ENCODE measurements at places on chromosomes 5 and 9. TPM values are rescaled to one million over a fixed set of nuclear protein-coding genes. Genes with fewer than 3 reads are reported as not detected.

DNA sequence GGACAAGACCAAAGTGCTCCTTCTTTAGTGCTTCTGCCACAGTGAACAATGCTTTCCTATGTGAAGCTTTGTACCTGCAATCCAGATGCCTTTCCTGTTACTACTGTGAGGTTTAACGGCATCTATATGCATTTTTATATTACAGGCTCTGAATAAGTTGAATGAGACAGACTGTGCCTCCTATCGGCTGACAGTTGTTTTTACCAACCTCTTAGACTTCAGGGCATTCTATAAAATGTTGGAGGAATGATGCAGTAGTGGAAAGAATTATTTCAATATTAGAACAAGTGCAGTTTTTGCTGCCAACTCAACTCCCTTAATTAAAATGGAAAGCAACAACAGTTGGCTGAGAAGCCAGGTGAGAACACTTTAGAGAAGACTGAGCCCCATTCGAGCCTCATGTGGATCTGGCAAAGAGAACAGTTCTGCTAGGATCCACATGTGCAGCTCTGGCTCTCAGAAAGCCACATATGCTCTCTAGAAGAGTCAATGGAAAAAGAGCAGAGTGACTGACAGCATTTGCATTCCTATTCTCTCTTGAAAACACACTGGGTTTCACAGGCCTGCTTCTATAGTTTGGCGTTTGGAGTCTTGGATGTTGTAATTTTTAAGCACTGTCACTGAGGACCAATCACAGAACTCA lies 147.5 kb downstream of the LURAP1L start:
- no peak for DNase-seq

The LCNL1 gene
- 0.21 TPM for total RNA-seq

The OLFM1 gene
- not detected for total RNA-seq

DNA sequence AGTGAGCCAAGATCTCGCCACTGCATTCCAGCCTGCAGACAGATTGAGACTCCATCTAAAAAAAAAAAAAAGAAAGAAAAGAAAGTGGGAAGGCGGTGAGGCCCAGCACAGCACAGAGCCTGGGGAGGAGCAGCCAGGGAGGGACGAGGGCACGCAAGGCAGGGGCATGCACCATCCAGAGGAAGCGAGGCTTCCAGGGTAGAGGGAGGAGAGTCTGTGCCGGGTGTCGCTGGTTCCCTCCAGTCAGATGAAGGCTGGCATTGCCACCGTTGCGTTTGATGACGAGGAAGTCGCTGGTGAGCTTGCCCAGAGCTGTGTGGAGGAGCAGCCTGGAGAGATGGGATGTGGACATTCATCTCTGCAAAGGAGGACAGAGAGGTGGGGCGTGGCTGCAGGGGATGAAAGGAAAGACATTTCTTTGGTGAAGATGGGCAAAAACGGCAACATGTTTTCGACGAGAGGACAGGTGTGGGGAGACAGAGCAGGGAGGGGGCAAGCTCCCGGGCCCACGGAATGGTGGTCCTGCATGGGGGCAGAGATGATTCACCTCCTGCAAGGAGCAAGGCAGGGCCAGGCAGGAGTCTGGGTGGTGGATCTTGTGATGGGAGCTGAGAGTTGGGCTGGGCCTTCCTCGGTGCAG lies 18.6 kb upstream of the OLFM1 start:
- peak; percentile 40 for DNase-seq

The TAF11L5 gene
- not detected for total RNA-seq

The GPR151 gene
- total RNA-seq: not detected

DNA sequence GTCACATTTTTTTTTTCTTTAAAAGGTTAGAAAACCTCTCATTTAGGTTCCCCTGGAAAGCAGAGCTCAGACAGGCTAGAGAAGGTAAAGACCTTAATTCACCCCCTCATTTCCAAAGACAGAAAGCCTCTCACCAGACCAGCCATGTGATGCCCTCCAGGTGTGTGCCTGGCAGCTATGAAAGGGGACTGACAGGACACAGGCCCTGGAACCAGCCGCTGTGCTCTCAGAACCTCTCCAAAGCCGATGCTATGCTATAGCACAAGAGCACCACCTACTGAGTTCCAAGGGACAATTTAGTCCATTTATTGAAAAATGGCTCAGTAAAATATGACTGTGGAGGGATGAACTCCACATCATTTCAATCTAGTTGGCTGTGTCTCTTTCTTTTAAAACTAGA lies 48.8 kb downstream of the FANCC start:
- no peak for DNase-seq

The NEUROG1 gene
- total RNA-seq: not detected

DNA sequence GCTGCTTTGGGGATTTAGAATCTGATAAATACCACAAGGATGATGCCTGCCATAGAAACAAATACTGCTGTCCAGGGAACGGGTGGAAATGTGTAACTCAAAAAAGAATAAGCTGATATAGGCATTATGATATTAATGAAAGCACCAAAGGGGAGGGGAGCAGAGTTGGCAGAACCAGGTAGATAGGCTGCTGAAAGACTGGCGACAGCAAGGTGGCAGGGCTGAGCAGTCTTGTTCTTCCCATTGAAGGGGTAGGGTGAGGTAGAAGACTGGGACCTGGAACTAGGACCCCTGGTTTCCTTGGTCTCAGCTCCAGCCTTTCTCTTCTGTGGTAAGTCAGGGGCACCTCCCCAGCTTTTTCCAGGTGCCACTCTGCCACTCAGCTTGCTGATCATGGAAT lies 31.4 kb upstream of the TMOD1 start:
- no peak for DNase-seq

DNA sequence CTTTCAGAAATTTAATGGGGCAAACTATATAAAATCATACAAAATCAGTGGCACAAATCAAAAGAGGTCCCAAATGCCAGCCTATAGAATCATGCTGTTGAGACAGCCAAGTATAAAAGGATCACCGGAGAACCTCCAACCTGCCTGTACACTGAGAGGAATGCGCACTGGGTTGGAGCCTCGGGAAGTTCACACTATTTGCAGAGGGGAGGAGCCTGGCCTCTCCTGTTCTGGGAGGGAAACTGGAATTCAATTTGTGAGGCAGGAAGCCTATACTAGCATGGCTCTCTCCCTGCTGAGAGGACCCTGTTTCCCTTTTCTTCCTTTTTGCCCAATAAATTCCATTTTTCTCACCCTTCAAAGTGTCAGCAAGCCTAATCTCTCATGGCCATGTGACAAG lies 406.0 kb downstream of the HINT1 start:
- DNase-seq: no peak

DNA sequence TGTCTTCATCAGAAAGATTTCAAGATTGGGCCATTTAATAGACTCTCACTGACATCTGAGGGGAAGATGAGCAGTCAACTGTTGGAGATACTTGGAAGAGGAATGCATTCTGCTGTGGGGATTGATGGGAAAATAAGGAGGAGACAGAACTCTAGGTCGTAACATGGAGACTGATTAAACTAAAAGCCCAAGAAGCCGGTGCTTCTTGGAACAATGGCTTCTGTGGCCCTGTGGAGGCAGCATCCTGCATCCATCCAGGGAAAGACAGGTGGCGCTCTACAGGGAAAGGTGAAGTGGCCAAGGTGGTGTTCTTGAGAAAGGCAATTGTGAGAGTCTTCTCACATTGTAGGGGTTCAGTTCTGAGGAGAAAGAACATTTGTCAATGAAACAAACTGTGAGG lies 31.3 kb downstream of the ZFAND5 start:
- no peak for DNase-seq

DNA sequence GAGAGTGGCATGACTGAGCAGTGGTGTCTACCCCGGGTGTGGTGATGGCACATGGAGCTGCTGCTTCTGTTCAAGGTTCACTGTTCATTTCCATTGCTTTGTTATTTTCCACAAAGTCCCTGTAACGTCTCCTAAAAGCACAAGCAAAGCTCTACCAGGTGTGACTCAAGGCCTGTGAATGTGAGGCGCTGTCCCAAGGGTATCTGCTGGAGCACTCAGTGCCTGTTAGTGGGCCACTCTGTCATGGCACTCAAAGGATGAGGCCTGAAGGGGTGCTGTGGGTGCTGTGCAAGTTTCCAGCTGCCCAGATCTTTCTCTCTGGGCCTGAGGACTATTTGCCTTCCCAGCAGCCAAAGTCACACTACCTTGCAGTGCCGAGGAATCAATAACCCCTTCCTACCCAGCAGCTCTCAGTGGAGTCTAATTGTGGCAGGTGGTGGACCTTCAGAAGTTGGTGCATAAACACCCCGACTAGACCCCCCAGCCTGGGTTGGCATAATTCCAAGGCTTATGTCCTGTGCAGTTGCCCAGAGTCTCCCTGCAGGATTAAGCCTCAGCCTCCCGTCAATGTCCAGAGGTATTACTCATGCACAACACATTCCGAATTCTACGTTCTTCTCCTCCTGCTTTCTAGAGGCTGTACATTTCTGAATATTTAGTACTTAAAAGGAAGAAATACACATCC lies 17.4 kb upstream of the PTCH1 start:
- DNase-seq: no peak

The FOXI1 gene
- 0.25 TPM for total RNA-seq

- no peak for DNase-seq
These were observed 244.4 kb downstream of the COX7C start for GRCh38 chr5:86862093-86862492.

DNA sequence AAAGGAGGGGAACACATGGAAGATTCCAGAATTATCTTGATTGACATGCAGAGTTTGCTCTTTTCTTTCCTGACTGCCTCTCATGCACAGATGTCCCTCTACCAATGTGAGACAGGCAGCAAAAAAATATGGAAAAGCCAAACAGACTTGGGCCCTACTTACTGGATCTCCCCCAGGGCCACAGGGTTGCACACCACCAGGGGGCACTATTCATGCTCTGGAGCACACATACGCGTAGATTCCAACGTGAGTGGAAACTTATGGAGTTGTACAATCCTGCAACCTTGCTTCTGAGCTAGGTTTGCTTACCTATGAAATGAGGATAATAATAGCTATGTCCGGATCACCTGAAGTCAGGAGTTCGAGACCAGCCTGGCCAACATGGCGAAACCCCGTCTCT lies 319.5 kb downstream of the ARHGEF28 start:
- DNase-seq: no peak

- no peak for DNase-seq
These were observed 171.8 kb downstream of the AGTPBP1 start for GRCh38 chr9:85569988-85570387.

The CAMK4 gene
- total RNA-seq: 16.2 TPM

- DNase-seq: no peak
These were observed 439.9 kb upstream of the KLF4 start for GRCh38 chr9:107929443-107929842.

- DNase-seq: no peak
These were observed 2.0 kb upstream of the TRIM14 start for GRCh38 chr9:98121058-98121457.

DNA sequence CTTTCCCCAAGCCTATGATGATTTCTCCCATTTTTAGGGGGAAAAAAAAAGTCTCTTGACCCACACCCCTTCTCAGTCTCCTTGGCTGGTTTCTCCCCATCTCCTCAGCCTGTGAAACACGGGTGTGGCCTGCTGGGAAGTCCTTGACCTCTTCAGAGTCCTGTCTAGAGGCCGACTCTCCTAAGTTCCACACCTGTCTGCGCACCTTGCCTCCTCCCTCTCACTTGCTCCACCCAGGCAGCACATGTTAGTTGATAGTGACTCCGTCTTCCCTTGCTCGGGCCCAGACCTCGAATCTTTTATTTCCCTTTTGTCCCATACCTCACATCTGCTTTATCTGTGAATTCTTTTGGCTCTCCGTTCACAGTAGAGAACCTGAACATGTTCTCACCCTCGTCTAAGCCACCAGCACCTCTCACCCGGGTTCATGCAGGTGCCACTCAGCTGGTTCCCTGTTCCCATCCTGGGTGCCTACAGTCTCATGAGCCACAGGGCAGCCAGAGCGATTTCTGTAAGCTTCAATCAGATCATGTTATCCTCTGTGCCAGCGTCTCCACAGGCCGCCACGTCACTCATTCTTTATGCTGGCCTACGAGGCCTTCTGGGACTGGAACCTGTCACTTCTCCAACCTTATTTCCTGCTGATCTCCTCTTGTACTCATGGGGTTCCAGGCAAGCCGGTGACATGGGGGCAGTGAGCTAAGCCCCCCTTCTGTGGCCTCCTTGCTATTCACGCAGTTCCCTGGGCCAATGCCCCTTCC lies 51.7 kb upstream of the LRRTM2 start:
- DNase-seq: no peak

DNA sequence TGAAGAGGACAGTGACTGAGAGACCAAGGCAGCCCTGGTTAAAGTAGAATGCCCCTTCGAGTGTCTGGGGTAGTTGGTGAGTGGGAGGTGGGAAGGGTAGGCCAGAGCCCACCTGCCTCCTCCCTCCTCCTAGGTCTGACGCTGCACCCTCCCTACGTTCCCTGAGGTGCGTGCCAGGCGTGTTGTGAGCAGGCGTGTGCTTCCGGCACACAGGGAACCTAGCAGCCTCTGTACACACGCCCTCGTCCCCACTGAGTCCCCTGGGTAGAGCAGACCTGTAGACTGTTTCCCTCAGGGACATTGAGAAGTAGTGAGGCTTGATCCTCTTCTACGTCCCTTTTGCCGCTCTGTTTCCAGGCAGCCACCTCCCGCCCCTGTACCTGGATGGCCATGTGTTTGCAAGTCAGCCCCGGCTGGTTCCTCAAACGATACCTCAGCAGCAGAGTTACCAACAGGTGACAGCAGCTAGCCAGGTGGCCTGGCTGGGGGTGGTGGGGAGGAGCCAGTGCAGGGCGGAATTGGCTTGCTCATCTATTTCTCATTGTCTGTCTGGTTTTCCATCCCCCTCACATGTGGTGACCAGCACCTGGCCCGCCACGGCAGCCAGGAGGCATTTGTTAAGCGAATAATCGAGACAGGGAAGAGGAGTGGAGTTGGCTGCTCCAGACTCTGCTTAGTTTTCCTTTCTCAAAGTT lies 16.8 kb upstream of the POMT1 start:
- DNase-seq: no peak

The GALNT10 gene
- 32.2 TPM for total RNA-seq

GRCh38 chr5:80917631-80918030 lies 42.5 kb upstream of the RASGRF2 start:
- no peak for DNase-seq

DNA sequence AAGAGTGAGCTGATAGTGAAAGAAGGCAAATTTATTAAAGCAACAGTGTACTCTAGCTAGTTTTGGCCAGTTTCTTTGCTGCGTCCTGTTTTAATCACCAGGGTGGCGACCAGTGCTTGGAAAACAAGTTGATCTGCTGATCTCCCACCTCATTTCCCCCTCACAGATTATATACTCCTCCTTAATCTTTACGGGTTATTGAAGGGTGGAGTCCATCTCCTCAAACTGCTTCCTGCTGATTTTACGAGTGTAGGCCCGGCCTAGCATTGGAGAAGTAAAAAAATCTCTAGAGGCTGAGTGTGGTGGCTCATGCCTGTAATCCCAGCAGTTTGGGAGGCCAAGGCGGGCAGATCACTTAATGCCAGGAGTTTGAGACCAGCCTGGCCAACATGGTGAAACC lies 14.0 kb upstream of the CFAP95 start:
- DNase-seq: no peak

GRCh38 chr9:133701321-133701980 lies 36.7 kb downstream of the SARDH start:
- DNase-seq: peak; percentile 49

DNA sequence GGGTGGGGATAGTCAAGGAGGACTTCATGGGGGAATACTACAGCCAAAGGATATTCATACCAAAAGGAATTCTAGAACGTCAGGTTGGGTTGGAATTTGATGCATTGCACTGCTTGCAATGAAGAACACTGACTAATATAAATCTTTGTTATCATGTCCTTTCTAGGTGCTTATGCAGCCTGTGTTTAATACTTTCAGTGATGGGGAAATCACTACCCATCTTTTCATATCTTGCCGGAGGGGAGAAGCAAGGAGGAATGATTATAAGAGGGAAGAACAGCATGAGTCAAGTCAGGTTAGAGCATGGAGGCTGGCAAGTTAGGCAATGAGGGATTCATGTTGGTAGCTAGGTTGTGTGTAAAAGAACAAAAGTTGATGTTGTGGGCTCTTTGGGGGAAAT lies 5.1 kb upstream of the CCDC69 start:
- DNase-seq: no peak

The RGP1 gene
- total RNA-seq: 17.9 TPM

The IFNA21 gene
- not detected for total RNA-seq
